ENCODE measurements at places on chromosomes 11 and 22.

DNA sequence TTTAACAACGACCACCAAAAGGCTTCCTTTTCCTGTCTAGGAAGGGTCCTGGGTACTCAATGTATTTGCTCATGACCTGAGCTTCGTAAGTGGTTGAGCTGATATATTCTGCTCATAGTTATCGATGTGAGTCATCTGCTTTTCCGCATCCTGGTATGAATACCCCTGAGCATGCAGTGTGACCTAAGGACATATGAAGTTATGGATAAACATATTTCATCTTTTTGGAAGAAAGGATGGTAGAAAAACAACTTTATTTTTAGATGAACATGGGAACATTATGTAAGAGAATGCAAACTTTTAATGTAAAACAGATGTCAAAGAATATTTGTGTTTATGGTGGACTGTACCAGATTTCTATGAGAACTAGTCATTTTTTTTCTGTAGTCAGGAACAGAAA, 28.4 kb downstream of the TRPC6 start:
- no peaks in the 10 kb centered on the region for H3K27me3 ChIP-seq
- H3K4me3 ChIP-seq: no peak overlapping the region
- no peak for DNase-seq
- H3K4me1 ChIP-seq: no peaks in the 10 kb centered on the region
- no peaks in the 10 kb centered on the region for H3K36me3 ChIP-seq

DNA sequence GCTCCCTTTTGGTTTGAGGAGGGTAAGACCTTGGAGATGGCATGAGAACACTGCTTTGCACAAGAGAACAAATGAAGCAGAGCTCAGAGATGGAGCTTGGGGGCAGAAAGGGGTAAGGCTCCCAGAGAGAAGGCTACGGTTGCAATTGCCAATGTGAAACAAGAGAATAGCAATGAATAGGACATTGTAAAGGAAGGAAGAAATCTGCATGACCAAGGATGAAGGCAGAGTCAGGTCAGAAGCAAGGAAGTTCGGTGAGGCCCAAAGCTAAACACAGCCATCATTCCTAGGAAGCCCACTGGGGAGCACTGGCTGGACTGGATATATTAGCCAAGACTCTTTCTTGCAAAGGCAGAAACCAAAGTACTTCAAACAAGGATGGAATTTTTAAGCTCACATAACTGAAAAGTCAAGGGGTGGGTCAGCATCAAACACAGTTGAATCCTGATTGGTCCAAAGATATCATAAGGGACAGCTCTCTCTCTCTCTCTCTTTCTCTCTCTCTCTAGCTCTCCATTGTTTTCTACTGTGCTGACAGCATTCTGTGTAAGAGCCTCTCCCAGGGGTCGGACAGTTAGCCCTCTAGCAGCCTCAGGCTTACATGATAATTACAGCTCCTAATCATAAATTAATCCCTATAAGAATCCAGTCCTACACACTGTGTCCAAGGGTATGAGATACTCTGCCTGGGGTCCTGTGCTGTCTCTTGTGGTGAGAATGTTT, 484.3 kb downstream of the SOX6 start:
- no peak overlapping the region for H3K27ac ChIP-seq
- H3K27me3 ChIP-seq: no peaks in the 10 kb centered on the region
- no peaks in the 10 kb centered on the region for H3K4me1 ChIP-seq
- no peaks in the 10 kb centered on the region for H3K36me3 ChIP-seq

DNA sequence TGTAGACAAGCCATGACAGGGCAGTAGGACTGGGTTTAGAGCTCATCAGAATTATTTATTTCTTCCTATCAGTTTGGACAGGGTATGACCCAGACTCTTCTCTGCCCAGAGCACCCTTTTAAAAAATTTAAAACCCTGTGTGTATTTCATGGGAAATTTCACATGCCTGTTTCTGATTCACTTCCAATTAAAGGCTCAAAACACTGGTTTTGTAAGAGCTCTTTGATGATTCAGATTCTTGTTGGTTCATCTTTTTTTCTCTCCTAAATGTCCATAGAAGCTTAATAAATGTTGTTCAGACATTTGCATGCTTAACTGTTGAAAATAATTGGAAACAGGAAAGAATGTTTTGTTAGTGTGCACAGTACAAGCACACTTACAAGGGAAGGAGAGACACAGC, 13.8 kb downstream of the FLI1 start:
- DNase-seq: no peak
- peaks cover 7% of the 10 kb centered on the region for H3K27me3 ChIP-seq
- no peaks in the 10 kb centered on the region for H3K4me1 ChIP-seq
- H3K27ac ChIP-seq: no peak overlapping the region
- no peak overlapping the region for H3K4me3 ChIP-seq

DNA sequence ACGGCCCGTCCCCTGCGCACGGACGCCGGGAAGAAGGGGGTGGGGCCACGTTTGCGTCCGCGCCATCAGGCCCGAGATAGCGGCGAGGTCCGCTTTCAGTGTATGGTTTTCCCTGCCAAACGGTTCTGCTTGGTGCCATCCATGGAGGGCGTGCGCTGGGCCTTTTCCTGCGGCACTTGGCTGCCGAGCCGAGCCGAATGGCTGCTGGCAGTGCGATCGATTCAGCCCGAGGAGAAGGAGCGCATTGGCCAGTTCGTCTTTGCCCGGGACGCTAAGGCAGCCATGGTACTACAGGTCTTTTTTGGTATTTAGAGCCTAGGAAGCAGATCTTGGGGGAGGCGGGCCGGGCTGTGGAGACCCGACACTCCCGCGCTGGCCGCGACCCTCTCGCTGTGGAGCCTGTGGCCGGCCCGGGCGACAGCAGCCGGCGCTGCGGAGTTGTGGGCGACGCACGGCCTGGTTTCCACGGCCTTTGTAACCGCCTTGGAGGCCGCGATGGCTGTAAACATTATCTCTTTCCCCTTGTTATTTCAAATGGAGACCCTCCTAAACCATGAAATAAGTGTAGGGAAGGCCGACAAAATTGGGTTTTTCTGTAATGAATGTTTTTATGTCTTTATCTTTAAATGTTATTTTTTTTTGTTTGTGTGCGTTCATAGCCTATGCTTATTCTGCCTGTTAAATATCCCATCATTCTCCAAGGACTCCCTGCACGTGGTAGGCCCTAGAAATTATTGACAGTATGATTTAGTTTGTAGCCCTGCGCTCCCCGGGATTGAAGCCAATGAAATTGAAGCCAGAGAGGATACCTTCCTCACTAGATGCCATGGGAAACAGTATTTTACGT, at the start of gene AASDHPPT:
AASDHPPT (plus strand) TSS at position 54 of the 847 bp plus-strand sequence; CDS start at position 103, 49 bp downstream.
- H3K4me3 ChIP-seq: peak within 1 kb of the TSS; percentile 82
- DNase-seq: peak; percentile 67
- peak within 1 kb of the TSS; percentile 96 for H3K27ac ChIP-seq

- H3K4me3 ChIP-seq: no peak overlapping the region
- H3K4me1 ChIP-seq: peaks cover 14% of the 10 kb centered on the region
- no peaks in the 10 kb centered on the region for H3K27me3 ChIP-seq
These were observed 8.6 kb downstream of the DNHD1 start for GRCh38 chr11:6505577-6506240.

GRCh38 chr11:70557742-70558485, 159.6 kb downstream of the CTTN start:
- H3K4me3 ChIP-seq: no peak overlapping the region
- no peak for DNase-seq
- H3K36me3 ChIP-seq: no peaks in the 10 kb centered on the region
- H3K27me3 ChIP-seq: no peaks in the 10 kb centered on the region
- no peaks in the 10 kb centered on the region for H3K4me1 ChIP-seq

DNA sequence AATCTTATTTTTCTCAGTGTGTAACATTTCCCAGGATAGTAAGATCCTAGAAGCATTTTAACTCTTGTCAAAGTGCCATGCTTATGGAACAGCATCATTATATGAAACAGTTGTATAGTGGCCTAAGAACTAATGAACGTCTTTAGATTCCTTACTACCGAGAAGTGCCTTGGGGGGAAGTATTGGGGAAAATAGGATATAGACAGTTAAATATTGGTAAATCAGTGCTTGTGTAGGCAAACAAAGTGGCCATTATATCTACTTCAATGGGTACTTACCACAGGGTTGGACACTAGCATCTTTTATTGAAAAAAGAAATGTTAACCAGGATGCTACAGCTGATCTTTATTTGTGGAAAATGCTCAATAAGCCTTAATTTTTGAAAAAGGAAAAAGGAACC, 11.3 kb downstream of the FAR1 start:
- peaks cover 52% of the 10 kb centered on the region for H3K4me1 ChIP-seq
- DNase-seq: no peak
- no peak overlapping the region for H3K27ac ChIP-seq
- H3K36me3 ChIP-seq: no peaks in the 10 kb centered on the region
- no peak overlapping the region for H3K4me3 ChIP-seq

DNA sequence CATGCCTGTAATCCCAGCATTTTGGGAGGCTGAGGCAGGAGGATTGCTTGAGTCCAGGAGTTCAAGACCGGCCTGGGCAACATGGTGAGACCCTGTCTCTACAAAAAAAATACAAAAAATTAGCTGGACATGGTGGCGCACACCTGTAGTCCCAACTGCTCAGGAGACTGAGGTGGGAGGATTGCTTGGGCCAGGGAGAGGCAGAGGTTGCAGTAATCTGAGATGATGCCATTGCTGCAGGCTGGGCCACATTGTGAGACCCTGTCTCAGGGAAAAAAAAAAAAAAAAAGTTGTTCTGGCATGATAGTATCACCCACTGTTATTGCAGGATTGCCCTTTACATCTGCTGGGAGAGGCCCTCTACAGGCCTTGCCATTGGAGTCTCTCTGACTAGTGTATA, 18.4 kb downstream of the ATXN10 start:
- no peaks in the 10 kb centered on the region for H3K27me3 ChIP-seq
- no peak overlapping the region for H3K27ac ChIP-seq
- peaks cover 7% of the 10 kb centered on the region for H3K4me1 ChIP-seq
- DNase-seq: no peak
- peaks cover 23% of the 10 kb centered on the region for H3K36me3 ChIP-seq
- no peak overlapping the region for H3K4me3 ChIP-seq

DNA sequence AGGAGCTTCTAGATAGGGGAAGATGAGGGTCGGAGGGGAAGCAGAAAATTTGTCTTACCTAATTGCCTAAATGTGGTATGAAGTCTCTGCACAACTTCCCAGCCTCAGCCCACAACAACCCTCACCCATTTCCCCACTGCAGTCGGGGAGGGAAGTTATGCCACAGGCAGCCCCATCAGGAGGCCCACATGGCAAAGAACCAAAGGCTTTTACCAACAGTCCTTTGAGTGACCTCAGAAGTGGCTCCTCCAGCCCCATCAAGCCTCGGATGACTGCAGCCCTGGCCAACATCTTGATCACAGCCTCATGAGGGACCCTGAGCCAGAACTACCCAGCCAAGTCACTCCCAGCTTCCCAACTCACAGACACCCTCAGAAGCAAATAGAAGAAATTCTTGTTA, 54.8 kb downstream of the CHST1 start:
- H3K4me3 ChIP-seq: no peak overlapping the region
- H3K36me3 ChIP-seq: no peaks in the 10 kb centered on the region
- no peak overlapping the region for H3K27ac ChIP-seq
- no peaks in the 10 kb centered on the region for H3K4me1 ChIP-seq
- peaks cover 2% of the 10 kb centered on the region for H3K27me3 ChIP-seq
- DNase-seq: no peak

DNA sequence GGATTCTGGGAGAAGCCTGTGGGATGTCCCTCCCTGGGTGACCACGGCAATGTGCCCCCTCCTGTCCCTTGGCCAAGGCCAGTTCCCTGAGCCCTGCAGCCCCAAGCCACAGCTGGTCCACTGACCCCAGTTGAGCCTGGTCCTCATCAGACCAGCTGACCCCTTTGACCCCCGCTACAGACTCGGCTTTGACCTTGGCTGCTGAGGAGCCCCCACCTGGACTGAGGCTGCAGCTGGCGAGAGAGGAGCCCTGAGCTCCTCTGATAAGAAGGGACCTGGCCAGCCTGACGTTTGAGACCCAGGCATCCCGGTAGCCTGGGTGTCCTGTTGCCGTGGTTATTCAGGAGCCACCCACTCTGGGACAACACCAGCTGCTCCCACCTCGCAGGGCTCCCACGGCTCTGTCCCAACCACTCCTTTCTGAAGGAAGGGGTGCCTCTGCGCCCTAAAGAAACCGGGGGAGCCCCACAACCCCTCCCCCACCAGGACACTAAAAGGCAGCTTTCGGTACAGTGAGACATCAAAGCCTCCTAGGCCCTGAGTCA, 3.0 kb downstream of the ASCL2 start:
- no peak overlapping the region for H3K27ac ChIP-seq
- no peak overlapping the region for H3K4me3 ChIP-seq
- peaks cover 47% of the 10 kb centered on the region for H3K27me3 ChIP-seq
- no peaks in the 10 kb centered on the region for H3K36me3 ChIP-seq

DNA sequence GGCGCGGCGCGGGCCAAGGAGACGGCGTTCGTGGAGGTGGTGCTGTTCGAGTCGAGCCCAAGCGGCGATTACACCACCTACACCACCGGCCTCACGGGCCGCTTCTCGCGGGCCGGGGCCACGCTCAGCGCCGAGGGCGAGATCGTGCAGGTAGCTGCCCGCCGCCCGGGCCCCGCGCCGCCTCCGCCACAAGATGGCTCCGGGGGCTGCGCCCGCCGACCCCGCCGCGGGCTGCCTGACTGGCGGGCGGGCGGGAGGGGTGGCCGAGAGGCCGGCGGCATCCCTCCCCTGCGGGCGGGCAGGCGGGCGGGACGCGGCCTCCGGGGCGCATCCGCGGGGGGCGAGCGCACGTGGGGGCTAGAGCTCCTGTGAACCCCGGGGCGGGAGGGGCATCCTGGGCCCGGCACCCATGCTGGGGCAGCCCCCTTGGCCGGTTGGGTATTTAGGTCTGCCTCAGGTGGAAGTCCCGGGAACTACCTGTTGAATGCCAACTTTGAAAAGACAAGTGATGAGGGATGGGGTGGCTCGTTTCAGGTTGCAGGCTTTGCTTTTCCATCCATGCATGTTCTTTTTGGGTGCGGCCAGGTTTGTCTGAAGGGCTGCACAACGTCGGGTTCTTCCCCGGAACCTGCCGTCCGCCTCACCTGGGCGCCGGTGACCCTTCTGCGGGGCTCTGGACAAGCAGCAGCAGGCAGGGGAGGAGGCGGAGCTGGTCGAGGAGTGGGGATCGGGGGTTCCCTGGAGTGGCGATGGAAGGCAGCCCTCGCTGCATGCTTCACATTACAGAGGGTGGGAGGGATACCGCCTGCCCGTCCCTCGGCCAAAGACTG, 760 bp downstream of the ZNRF3 start:
- H3K4me3 ChIP-seq: peak overlapping the region; percentile 55
- H3K27ac ChIP-seq: no peak overlapping the region
- no peaks in the 10 kb centered on the region for H3K36me3 ChIP-seq
- H3K27me3 ChIP-seq: no peaks in the 10 kb centered on the region

GRCh38 chr11:85918910-85919794, 64.0 kb downstream of the CCDC83 start:
- peaks cover 8% of the 10 kb centered on the region for H3K4me1 ChIP-seq
- H3K4me3 ChIP-seq: no peak overlapping the region
- no peak overlapping the region for H3K27ac ChIP-seq
- no peaks in the 10 kb centered on the region for H3K36me3 ChIP-seq
- peak; percentile 95 for DNase-seq

DNA sequence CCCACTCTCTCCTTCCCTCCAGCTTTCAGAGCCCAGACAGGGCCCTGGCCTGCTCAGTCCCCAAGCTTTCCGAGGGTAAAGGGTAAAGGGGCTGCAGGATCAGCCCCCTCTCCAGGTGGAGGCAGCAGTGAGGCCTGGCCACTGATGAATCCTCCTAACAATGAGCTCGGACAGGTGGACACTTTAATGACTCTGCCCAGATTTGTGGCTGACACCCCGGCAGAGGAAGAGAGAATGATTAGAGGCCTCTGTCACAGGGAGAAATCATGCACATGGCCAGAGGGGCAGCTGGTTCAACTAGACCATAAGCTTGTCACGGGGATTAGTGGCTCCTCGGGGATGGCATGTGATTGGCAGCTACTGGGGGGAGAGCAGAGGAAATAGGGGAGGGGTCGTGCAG, 587.5 kb upstream of the B3GAT1 start:
- H3K4me1 ChIP-seq: peaks cover 21% of the 10 kb centered on the region
- H3K36me3 ChIP-seq: no peaks in the 10 kb centered on the region
- H3K27me3 ChIP-seq: no peaks in the 10 kb centered on the region
- no peak overlapping the region for H3K27ac ChIP-seq

All from A673 (cell line).